ENCODE measurements at places on chromosomes 12 and 14.

DNA sequence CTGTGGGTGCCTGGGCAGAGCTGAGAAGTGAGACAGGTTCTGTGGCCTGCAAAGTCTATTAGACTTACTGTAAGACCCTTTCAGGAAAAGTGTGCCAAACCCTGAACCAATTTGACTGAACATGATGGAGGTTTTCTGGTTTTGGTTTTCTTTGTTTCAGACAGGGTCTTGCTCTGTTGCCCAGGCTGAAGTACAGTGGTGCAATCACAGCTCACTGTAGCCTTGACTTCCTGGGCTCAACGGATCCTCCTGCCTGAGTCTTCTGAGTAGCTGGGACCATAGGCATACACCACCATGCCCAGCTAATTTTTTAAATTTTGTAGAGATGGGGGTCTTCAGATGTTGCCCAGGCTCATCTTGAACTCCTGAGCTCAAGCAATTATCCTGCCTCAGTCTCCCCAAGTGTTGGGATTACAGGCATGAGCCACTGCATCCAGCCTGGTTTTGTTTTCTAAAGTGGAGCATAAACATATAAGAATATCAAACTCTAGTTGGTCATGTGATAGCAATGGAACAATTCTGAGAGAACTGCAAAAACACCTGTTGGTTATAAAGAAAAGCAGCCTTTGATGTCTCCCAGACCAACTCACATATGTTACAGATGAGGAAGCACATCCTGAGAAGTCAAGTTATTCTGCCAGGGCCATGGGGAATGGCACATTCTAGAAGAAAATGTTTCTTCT is 166.9 kb downstream of the FOXN3 start:
- no peak for DNase-seq

DNA sequence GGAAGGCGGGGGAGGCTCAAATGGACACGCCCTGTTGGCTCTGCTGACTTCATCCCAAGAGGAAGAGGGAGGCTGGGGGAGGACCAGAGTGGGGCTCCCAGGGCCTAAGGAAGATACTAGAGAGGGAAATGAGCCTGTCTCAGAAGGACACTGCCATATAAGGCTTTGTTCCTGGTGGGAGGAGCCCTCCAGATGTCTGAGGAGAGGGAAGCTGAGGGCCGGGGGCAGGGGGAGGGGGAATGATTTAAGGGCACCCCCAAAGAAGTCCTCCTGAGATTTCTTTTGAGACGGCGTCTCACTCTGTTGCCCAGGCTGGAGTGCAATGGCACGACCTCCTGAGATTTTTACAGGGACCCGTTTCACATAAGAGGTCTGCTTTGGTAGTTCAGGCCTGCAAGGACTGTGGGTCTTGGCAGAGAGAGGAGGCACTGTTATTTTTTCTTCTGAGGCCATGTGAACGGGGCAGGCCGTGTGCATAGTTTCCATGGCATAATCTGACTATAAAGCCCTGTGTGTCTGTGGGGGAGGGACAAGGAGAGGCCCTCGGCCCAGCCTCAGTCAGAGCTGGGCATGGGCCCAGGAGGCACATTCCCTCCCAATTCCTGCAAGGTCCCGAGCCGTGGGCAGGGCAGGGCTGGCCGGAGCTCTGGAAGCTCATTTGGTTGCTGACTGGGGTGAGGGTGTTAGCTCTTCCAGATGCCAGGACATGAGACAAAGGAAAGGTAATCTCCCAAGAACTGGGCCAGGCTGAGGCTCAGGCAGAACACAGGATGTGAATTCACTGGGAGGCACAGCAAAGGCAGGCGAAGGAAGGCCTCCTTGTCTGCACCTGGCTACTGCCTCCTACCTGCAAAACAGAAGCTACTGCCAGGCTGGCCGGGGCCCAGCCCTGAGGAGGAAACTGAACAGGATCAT is 22.2 kb upstream of the PLEKHG3 start:
- DNase-seq = no peak

GRCh38 chr12:21476949-21477348 is 24.5 kb downstream of the RECQL start:
- DNase-seq = no peak

DNA sequence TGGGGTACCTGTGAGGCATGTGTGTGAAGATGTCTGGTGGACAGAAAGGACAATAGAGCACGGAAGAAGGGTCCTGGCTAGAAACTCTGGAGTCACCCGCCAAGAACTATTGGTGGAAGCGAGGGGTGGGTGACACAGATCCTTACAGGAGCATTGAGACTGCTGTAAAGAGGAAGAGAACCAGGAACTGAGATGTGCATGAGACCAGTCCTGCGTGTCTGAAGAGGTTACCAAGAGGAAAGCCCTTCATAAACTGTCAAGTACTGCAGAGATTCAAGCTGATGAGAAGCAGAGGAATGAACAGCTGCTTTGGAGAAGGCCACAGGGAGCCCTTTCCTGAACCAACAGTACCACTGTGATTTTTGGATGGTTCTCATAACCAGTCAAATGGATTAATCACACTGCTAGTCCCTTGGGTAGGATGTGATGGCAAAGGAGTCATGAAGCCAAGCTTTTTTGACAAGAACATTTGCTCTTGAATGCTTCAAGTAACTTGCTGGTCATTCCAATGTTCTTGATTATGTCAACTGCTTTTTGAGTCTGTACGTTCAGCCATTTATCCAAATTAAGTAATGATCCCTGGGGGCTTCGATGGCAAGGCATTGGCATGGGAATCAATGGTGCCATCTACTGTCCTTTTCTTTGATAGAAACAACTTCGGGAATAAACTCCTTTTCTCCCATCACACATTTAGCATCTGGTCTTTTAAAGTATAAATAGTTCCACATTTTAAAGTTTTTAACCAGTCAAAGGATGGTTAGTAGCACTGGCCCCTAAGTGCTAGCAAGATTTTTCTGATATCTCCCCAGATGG is 42.9 kb downstream of the GPR135 start:
- DNase-seq = no peak

GRCh38 chr12:92208613-92209121 is 63.0 kb upstream of the BTG1 start:
- no peak for DNase-seq

- no peak for DNase-seq
Measured at GRCh38 chr14:75365116-75365515, 62.7 kb upstream of the JDP2 start.

DNA sequence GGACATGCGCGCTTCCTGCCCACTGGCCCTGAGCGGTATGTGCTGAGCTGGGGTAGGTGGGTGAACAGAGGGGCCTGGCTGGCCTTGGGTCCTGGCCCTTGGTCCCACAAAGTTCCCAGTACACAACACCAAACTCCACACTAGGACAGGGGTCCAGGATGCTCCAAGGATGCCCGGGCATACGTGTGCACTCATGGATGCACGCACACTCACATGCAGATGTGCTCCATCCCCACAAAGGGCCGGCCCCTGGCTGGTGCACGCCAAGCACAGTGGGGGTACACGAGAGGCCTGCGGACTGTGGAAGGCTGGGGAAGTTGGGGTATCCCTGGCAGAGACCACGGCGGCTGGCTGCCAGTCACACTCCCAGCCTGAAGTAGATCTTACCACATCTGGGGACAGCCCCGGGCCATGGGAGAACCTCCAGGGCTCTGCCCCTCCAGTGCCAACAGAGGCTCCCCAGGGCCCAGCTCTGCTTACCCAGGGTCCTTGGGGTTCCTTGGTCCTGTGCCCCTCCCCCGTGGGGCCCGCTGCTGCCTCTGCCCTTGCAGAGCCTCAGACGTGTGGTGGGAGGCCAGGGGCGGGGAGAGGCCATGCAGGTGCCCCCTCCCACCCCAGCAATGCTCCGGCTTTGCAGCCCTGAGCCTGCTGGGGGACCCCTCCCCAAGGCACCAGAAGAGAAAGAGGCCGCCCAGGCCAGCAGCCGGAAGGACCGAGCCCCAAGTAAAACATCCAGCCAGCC is 24.0 kb upstream of the NUDT14 start:
- DNase-seq = no peak

GRCh38 chr12:66206141-66206540 is 17.1 kb downstream of the IRAK3 start:
- DNase-seq = no peak

DNA sequence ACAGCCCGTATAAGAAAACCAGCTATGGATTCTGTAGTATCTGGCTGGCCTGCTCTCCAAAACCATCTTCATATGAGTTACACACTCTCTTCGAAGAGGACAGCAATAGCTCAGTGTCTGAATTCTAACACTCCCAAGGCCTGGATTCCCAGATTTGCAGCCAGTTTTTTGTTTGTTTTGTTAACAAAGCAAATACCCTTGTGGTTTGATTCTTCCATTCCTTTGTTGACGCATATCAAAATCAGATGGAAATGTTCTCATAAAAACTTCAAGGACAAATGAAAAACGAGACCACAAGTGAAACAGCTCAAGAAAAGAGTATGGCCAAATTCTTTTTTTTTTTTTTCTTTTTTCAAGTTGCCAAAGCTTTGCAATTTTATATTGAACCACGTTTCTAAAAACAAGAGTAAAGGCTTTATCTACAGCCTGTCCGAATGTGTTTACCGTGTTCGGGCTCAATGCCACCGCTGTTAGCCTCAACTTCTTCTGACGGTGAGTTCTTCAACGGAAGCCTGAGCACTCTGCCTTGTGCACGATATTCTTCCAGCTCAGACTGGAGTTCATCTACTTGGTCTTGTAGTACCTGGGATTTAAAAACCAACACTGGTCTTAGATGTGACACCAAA is 67.5 kb downstream of the NIN start:
- no peak for DNase-seq

DNA sequence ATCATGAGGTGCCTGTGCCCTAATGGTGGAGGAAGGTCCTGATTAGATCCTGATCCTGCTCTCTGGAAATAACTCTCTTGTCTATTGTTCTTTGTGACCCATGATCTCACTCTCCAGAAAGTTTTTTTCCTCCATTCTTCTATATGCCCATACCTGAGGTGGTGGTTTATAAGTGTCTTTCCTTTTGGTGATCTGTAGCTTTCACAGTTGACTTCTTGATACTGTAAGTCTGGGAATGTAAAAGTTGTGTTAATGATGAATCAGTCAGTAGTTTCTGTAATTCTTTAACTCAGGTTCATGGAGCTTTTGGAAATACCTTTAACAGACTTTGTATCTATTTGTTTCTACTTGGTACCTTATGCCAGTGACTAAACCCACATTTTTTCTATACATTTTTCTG is 444.0 kb upstream of the FLRT2 start:
- DNase-seq = no peak

DNA sequence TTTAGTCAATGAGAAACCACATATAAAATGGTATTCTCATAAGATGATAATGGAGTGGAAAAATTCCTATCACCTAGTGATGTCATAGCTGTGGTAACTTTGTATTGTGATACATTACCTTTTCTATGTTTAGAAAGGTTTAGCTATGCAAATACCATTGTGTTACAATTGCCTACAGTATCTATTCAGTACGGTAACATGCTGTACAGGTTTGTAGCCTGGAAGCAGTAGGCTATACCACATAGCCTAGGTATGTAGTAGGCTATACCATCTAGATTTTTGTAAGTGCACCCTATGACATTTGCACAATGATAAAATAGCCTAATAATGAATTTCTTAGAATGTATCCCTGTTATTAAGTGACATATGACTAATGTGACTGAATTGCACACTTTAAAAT is 50.5 kb upstream of the CCDC196 start:
- no peak for DNase-seq

DNA sequence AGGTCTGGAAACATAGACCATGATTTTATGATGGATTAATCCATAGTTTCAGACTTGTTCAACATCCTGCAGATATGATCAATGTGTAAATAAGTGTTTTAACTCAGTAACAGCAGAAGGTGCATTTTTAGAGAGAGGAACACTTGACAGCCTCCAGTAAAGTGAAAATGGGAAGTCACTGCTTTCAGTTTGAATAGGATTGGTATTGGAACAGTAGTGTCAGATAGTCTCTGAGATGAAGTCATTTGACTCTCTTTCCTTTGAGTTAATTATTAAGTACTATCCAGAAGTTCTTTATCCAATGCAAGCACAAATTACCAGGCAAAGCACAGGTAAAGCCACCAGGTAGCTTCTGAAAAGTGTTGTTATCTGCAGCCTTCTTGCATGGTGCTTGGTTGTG is 14.5 kb upstream of the NAV3 start:
- DNase-seq = no peak

DNA sequence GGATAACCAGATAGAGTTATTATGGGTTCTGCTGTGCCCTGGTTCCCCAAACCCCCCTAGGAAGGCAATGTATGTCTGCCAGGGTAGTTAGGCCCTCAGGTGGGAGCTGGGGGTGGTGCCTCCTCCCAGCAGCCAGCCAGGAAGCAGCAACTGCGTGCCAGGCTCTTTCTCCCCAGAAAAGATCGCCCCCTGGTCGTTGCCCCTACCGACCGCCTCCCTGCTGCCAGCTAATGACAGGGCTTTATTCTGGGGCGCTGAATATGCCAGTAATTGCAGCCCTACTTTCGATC is 36.3 kb downstream of the IQSEC3 start:
- DNase-seq = no peak

DNA sequence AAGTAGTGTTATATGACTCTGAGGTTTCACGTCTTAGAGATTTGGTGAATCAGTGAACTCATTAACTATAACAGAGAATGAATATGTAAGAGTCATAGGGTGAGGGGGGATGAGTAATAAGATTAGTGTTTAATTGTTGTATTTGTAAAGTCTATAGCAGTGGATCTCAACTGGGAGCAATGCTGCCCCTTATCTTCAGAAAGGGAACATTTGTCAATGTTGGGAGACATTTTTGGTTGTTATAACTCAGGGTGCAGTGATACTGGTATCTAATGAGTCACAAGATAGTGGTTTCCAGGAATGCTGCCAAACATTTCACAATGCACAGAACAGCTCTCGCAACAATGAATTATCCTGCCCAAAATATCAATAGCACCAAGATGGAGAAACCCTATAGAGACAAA is 1193.7 kb downstream of the GALC start:
- DNase-seq = no peak

DNA sequence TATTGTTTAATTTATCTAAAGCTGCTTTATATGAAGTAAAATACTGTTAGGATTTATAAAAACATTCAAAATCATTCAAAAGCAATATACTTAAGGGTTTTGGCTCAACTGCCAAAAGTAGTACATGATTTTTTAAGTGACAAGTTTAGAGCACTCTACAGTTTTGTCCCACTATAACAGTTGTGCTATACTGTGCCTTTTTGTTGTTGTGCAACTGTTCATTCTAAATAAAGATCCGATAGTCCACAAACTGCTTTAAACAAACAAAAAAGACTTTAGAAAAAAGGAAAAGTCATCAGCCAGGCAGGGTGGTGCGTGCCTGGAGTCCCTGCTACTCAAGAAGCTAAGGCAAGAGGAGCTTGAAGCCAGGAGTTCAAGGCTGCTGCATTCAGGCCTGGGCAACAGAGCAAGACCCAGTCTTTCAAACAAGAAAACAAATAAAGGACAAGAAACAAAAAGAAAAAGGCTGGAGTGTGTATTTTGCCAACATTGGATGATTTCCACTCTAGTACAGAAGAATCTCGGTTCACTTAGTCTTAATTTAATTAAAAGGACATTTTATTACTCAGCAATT is 7.3 kb downstream of the C2CD5 start:
- no peak for DNase-seq

GRCh38 chr12:21054334-21054733 is 76.7 kb upstream of the SLCO1B1 start:
- no peak for DNase-seq

GRCh38 chr14:106883218-106883692 is 1356.9 kb downstream of the TMEM121 start:
- peak; percentile 70 for DNase-seq
